ENCODE measurements at places on chromosomes 1 and 21.
A peak's percentile ranks its signal among the peaks of the same experiment; 100 is the strongest.

DNA sequence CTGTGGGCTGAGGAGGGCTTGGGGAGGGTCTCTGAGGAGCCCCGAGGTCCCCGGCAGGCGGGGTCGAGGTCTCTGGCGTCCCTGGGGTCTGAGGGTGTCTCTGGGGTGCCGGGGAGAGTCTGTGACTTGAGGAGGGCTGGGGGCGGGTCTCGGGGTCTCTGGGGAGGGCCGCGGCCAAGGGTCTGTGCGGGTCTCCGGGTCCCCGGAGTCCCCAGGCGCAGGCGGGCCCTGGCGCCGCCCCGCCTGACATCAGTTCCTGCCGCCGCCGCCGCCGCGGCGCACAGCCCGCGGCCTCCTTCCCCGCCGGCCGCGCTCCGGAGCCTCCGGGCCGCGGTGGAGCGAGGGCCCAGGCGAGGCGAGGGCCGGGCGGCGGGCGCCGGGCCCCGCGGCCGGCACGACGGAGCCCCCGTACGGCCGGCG lies at the start of gene PLEKHM2:
TSS of gene PLEKHM2 (plus strand) at position 279 of the 420 bp plus-strand sequence. CDS start 239 bp downstream, outside the sequence.
- peak; percentile 90 for DNase-seq

- no peak for DNase-seq
These were observed 9.2 kb upstream of the HOOK1 start for GRCh38 chr1:59805554-59805953.

- DNase-seq, result no peak
These were observed 19.8 kb upstream of the UAP1 start for GRCh38 chr1:162541619-162542141.

- no peak for DNase-seq
These were observed 19.1 kb downstream of the LRRC38 start for GRCh38 chr1:13494712-13495111.

GRCh38 chr1:64061430-64062104 lies 141.9 kb upstream of the UBE2U start:
- no peak for DNase-seq

- no peak for DNase-seq
These were observed 36.0 kb upstream of the LRRN2 start for GRCh38 chr1:204721373-204722055.

- peak; percentile 45 for DNase-seq
These were observed 10.3 kb downstream of the SLC6A17 start for GRCh38 chr1:110160538-110161100.

- no peak for DNase-seq
These were observed 22.7 kb downstream of the MATN1 start for GRCh38 chr1:30700528-30701257.

DNA sequence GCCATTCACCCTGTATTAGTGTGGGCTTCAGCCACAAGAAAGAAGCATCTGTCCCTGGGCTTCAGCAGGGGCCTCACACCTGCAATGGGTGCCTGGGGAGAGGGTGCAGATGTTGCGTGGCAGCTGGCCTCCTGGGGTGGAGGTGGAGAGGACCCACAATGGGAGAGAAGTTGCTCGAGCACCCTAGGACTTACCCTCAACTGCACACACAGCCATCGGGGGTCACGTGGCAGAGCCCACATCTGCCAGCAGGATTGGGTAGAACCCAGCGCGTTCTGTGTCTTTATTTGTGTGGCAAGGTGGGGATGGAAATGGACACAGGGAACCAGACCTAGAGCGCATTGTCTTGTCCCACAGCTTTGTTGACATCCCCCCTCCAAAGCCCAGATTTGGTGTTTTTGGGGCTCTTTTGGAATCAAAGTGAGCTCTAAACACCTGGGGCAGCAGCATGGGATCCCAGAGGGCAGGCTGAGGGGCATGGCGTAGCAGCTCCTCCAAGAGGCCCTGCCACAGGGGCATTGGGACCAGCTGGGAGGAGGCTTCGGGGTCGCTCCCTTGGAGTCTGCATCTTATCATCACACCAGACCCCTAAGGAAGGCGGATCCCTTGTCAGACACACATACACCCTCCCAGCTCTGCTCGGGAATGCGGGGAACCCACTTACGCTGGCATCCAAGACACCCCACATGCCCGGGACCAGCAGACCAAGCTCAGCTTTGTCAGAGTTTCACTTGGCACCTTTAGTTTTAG lies 5.1 kb downstream of the ABCG1 start:
- DNase-seq, result no peak

GRCh38 chr1:99010679-99011078 lies 6.0 kb upstream of the PLPPR5 start:
- no peak for DNase-seq

DNA sequence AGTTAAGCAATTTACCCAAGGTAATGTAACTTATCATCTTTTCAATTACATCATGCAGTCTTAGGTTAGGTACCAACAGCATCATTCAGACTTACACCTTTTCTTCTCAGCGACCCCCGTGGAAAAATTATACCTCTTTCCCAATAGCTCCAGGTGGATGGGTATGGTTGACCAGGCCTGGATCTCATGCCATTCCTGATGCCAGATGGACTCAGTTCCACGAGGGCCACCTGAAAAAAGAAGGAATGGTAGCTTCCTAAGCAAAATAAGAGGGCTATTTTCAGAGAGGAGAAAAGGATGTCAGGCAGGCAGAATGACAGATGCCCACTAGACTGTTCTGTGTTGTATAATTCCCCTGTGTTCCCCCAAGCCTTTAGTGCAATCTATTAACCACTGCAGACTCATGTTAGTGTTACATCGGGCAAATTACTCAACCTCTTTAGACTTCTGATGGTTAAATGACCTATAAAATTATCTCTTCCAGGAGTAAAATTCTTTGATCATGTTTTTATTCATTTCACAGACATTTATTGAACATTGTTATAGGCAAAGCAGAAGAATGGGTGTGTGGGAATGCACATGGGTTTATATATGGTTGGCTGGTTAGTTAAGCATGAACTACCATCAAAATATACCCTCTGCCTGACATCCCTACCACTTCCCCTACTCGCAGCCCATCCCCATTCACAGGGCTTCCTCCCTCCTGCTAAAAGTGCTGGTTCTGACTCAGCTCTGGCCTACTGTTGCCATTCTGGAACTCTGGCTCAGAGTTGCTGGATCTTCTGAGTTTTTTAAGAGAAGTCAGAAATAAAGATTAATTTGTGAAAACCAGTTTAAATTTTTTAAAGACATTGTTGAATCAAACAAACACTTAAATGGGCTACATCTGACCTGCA lies 10.6 kb upstream of the MYSM1 start:
- DNase-seq, result peak; percentile 52

DNA sequence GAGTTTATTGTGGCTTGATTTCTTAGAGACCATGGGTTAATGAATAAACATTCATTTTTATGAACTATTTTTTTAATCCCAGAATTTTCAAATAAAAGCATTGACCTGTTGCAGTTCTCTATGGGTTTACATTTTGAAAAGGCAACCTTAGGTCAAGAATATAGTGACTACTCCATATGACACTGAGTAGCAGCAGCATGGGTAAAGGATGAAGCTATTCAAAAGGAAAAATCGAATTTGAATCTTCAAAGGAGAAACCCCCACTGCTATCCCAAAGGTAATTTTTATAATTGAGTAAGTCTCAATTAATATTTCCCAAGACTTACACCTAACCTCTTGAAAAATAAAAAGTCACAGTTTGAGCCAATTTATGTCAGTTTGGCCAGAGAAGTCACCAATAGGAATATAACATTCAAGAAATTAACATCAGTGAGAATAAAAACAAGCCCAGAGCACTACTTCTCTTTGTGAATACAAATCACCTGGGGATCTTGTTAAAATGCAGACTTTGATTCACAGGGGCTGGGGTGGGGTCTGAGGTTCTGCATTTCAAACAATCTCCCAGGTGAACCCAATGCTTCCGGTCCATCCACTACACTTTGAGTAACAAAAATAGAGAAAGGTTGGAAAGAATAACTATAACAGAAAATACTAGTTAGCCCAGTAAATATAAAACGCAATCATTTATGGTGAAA lies 39.8 kb downstream of the USP1 start:
- DNase-seq, result no peak

DNA sequence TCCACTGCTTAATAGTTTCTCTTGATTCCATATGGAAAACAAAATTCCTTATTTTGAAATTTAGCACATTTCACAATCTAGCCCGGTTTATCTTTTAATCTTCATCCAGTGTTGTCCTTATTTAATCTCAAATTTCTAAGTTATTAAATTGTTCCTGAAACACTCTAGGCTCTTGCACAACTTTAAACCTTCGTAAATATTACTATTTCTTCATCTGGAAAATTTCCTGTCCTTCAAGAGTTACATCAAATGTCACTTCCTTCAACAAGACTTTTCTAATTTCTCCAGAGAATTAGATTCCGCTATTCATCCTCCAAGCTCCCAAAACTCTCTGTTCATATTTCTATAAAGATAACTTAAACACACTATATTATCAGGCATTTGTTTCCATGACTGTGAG lies 6.5 kb downstream of the FMO5 start:
- DNase-seq, result no peak

DNA sequence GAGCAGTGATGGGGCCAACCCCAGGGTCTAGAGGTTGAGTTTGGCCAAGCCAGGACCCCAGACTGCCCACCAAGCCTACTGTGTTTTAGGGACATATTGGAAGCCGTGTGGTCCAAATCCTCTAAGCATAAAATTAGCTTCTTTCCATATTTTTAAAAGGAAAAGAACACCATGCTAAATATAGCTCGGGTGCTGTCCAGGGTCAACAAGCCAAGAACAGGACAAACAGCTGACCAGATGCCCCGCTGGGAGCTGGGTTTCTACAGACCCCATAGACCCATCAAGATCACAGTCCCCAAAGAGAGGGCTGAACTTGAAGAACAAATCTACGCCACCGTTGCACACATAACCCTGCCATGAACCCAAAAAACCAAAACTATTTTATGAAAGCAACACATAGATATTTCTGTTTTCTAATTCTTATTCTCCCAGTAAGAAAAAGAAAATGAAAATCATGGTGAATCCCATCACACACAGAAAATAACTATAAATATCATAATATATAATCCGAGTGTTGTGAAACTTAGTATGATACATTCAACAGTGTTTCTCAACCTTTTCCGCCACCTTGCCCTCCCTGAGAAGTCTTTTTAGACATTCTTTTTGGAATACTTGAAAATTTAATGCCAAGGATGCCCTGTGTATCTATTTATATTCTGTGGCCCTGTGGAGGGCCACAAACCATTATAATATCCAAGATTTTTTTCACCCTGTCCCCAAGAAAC lies 36.2 kb upstream of the FHAD1 start:
- DNase-seq, result peak; percentile 20

DNA sequence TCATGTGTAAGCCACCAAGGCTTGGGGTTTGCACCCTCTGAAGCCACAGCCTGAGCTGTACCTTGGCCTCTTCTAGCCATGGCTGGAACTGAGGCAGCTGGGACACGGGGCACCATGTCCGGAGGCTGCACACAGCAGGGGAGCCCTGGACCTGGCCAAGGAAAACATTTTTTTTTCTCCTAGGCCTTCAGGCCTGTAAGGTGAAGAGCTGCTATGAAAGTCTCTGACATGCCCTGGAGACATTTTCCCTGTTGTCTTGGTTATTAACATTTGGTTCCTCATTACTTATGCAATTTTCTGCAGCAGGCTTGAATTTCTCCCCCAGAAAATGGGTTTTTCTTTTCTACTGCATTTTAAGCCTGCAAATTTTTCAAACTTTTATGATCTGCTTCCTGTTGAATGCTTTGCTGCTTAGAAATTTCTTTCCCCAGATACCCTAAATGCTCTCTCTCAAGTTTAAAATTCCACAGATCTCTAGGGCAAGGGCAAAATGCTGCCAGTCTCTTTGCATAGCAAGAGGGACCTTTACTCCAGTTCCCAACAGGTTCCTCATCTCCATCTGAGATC lies 295.8 kb downstream of the LTN1 start:
- no peak for DNase-seq

DNA sequence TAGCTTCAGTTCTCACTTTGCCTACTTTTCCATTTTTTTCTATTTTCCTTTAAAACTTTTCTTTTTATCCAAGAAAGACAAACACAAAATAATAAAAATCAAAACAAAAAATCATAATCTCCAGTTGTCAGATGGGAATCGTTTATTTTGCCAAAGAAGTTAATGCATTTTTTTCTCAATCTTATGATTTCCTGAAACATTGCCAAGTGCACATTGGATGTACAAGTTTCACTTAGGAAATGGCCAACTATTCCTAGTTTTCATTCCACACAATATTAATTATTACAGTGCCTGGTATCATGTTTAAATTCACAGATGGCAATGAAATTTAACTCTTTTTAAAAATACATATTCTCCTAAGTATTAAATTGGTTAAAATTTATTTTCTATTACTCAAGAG lies 1050.5 kb downstream of the TTLL7 start:
- DNase-seq, result no peak

DNA sequence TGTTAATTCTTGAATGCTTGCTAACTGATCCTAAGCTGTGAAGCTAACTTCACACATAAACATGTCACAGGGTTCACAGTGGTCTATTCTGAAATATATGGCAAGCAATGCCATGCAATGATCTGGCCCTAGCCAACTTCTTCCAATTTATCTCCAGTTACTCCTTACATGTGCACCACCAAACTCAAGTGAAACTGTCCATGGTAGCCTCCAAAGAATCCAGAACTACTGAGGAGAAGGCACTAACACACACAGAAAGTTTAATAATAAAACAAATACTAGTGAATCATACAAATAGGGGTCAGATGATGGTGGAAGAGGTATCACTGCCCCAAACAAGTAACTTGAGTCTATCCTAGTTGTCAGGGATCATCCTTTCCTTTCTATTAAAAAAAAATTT lies 172.6 kb upstream of the RAB4A start:
- no peak for DNase-seq

DNA sequence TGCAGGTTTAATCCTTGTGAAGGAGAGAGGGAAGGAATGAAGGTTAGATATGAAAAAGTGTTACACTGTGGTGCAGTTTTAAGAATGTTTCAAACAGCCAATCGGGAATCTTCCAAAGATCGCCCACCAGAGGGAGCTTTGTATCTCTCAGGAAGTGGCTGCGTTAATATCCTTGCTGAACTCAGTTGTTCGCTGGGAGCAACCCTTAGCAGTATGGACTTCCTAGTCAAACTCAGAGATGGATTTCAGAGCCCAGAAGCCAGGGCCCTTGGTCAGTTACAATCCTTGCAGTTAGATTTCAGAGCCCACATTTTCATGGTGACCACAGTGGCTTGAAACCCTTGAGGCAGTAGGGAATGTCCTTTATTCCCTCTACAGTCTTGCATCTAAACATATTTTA lies 136.2 kb downstream of the NTNG1 start:
- peak; percentile 5 for DNase-seq

- DNase-seq, result no peak
These were observed 50.5 kb downstream of the OPTC start for GRCh38 chr1:203544485-203544884.

- DNase-seq, result peak; percentile 81
These were observed 48.2 kb downstream of the SPSB1 start for GRCh38 chr1:9340864-9341263.

DNA sequence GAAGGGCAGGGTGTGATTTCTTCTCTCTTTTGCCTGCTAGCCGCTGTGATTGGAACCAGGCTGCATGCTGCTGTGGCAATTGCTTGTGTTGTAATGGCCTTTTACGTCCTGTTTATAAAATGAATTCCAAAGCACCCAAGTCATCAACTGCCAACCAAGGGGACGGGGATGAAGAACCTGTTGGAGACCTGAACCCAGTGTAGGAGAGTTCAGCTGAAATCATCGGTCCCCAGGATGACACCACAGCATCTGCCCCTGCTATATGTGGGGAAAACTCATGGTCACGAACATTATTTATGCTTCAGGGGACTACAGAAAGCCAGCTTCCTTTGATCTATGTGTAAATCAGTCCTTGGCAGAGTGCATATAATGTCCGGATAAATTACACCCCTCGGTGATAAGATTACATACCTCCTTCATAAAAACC lies 3.8 kb downstream of the TMEM167B start:
- DNase-seq, result no peak
